ENCODE measurements at places on chromosomes 5 and 9. TPM values are rescaled to one million over a fixed set of nuclear protein-coding genes. Genes with fewer than 3 reads are reported as not detected.

PJA2 gene
- 64.9 TPM for total RNA-seq

PCDHB9 gene
- total RNA-seq, result 0.16 TPM

F2RL1 gene
- total RNA-seq, result 21.9 TPM

SPATA9 gene
- total RNA-seq, result not detected

NHP2 gene
- 210 TPM for total RNA-seq

DMRT2 gene
- total RNA-seq, result not detected

C5 gene
- total RNA-seq, result 1.6 TPM

BBLN gene
- 53.2 TPM for total RNA-seq

GHR gene
- 0.27 TPM for total RNA-seq

EQTN gene
- total RNA-seq, result not detected

GALNT12 gene
- 0.44 TPM for total RNA-seq

STKLD1 gene
- total RNA-seq, result 0.77 TPM

AGXT2 gene
- not detected for total RNA-seq

SLC34A1 gene
- total RNA-seq, result not detected

PCDHB16 gene
- total RNA-seq, result 0.12 TPM

MUSK gene
- not detected for total RNA-seq

ZFAND5 gene
- total RNA-seq, result 176 TPM

NEURL1B gene
- 1.6 TPM for total RNA-seq

ANKRD31 gene
- total RNA-seq, result not detected

SPOUT1 gene
- total RNA-seq, result 51.6 TPM

SLC34A3 gene
- not detected for total RNA-seq

RGS7BP gene
- 2.0 TPM for total RNA-seq

PCDHA5 gene
- total RNA-seq, result not detected

PTGES gene
- not detected for total RNA-seq
